AG10803 (cell line): ENCODE measurements at places on chromosomes 12 and 14.

DNA sequence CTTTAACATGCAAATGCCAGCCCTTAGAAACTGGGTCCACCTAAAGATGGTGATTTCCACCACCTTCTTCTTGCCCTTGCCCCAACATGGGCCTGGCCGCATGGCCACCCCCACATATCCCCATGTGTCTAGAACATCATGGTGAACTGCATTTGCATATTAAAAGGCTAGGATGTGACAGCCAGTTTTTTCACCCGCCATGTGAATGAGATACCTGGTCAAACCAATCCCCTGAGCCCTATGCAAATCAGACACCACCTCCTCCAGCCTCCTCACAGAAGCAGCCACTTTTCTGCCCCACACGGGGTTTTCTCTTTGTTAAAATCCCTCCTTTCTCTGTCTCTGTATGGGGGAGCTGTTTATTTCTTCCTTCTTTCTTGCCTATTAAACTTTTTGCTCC lies 1322.5 kb downstream of the FSCB start:
- DNase-seq, result no peak

GRCh38 chr12:107635139-107635538 lies 50.5 kb upstream of the PWP1 start:
- no peak for DNase-seq

- DNase-seq, result no peak
These were observed 41.9 kb downstream of the HRK start for GRCh38 chr12:116839287-116839830.

DNA sequence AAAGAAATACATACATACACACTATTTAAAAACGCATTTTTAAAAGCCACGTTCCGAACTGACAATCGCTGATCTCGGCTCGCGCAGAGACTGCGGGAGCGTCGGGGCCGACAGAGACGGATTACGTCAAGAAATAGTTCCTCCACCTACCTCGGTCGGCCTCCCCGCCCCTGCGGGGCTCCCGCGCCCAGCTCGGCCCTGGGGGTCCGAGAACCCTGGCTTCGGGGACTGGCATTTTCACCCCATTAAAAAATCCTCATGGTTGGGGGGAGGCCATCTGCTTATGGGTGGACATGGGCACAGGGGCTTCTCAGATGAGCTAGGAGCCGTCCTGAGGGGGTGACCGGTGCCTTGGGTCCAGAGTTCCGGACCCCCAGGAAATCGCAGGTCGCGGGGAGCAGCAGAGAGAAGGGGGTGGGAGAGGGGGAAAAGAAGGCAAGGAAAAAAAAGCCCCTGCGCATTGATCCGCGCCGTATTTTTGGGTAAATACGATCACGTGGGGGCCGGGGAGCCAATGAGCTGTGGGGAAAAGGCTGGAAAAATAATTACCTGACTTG lies 324 bp upstream of the HOXC9 start:
- DNase-seq, result peak; percentile 87

GRCh38 chr14:55190906-55191202 lies 531 bp downstream of the DLGAP5 start:
- DNase-seq, result no peak

DNA sequence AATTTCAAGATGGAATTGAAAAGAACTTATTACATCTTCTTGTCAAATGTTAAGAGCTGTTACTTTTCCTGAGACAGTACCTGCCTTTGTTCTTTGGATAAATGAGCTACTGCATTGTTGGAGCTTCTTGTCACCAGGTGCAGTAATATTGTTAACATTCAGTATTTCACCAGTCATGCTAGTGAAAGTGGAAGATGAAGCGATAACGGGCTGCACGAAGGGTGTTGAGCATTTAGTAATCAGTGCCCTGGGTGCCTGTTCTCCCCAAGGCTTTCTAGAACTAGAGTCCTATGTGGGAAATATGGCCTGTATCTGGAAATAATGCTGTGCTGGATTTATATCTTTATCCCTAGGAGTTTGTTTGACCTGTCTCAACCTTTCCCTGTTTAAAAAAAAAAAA lies 83.2 kb downstream of the PPP2R5C start:
- no peak for DNase-seq

- DNase-seq, result no peak
These were observed 448.2 kb downstream of the RGS6 start for GRCh38 chr14:72380456-72380855.

GRCh38 chr12:662566-663292 lies 516 bp downstream of the NINJ2 start:
- peak; percentile 13 for DNase-seq

DNA sequence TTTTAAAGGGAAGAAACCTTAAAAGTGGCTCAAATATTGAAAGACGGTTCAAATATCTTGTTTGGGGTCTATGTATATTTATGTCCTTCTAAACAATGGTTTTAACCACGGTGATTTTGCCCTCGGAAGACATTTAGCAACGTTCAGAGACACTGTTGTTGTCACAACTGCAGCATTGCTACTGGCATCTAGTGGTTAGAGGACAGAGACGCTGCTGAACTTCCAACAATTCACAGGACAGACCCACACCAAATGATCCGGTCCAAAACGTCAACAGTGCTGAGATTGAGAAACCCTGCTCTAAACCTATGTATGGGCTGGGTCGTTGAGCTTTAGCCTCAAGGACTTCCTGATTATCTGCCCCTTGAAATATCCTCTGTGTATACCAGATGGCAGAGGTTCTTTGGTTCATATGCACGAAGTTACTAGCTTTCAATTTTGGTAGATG lies 1.7 kb downstream of the ANGEL1 start:
- DNase-seq, result peak; percentile 47

DNA sequence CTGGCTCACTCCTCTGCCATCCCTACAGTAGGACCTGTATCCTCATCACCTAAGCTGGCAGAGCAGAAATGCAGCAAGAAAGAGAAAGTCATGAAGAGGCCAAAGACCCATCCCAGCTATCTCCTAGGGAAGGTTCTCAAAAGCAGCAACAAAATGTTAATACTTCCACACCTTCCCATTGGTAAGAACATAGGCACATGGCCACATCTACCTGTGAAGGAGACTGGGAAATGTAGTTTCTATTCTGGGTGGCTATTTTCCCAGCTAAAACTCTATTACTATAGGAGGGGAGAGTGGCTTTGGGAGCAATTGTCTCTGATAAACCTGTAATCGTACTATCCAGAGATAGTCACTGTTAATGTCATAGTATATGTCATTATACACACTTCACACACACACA lies 13.7 kb upstream of the EIF2B2 start:
- DNase-seq, result no peak

GRCh38 chr14:96136371-96137005 lies 68.2 kb upstream of the BDKRB2 start:
- peak; percentile 76 for DNase-seq
